ENCODE measurements at places on chromosomes 6 and 20.
A peak's percentile ranks its signal among the peaks of the same experiment; 100 is the strongest.

GRCh38 chr6:56953597-56954402, 1.1 kb upstream of the BEND6 start:
- H3K36me3 ChIP-seq = no peaks in the 10 kb centered on the region
- H3K27me3 ChIP-seq = peaks cover 14% of the 10 kb centered on the region
- DNase-seq = no peak
- no peak overlapping the region for H3K27ac ChIP-seq

GRCh38 chr6:130128326-130128725, 94.4 kb downstream of the SAMD3 start:
- H3K27me3 ChIP-seq = no peaks in the 10 kb centered on the region
- DNase-seq = no peak
- no peak overlapping the region for H3K4me3 ChIP-seq
- H3K27ac ChIP-seq = no peak overlapping the region
- H3K4me1 ChIP-seq = no peaks in the 10 kb centered on the region

GRCh38 chr6:143912671-143913070, 48.4 kb downstream of the ZC2HC1B start:
- no peak overlapping the region for H3K4me3 ChIP-seq
- no peaks in the 10 kb centered on the region for H3K4me1 ChIP-seq
- no peak for DNase-seq
- H3K27me3 ChIP-seq = no peaks in the 10 kb centered on the region
- H3K27ac ChIP-seq = no peak overlapping the region

- H3K27ac ChIP-seq = no peak overlapping the region
- peaks cover 11% of the 10 kb centered on the region for H3K4me1 ChIP-seq
- no peaks in the 10 kb centered on the region for H3K36me3 ChIP-seq
- DNase-seq = peak; percentile 86
Measured at GRCh38 chr20:4112481-4113421, 97.4 kb upstream of the RNF24 start.

- DNase-seq = no peak
- H3K27ac ChIP-seq = peak overlapping the region; percentile 29
- no peak overlapping the region for H3K4me3 ChIP-seq
- no peaks in the 10 kb centered on the region for H3K27me3 ChIP-seq
- H3K36me3 ChIP-seq = peaks cover 21% of the 10 kb centered on the region
Measured at GRCh38 chr20:24952376-24953208, 3.5 kb downstream of the CST7 start.

DNA sequence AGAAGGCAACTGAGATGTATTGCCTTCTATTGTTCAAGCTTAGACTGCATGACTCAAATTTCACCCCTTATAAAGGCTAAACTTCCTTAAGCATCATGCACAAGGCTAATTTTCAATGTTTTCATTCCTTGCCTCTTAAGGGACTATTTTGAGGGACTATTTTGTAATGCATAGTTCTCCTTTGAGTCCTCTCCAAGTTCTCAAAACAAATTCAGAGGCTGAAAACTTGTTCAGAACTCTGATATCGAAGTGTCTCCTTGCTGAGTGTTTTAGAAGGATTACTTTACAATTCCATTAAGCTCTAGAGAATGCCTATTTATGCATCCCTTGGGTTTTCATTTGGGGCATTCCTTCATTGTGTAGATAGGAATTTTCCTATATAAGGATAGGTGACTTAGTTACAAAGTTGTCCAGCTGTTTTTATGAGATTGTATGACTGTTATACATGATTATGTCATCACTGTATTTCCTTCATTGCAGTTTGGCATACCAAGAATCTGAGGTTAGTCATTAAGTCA, 41.7 kb downstream of the COL19A1 start:
- no peaks in the 10 kb centered on the region for H3K27me3 ChIP-seq
- DNase-seq = no peak
- H3K4me3 ChIP-seq = no peak overlapping the region
- no peaks in the 10 kb centered on the region for H3K4me1 ChIP-seq
- H3K27ac ChIP-seq = peak overlapping the region; percentile 47

DNA sequence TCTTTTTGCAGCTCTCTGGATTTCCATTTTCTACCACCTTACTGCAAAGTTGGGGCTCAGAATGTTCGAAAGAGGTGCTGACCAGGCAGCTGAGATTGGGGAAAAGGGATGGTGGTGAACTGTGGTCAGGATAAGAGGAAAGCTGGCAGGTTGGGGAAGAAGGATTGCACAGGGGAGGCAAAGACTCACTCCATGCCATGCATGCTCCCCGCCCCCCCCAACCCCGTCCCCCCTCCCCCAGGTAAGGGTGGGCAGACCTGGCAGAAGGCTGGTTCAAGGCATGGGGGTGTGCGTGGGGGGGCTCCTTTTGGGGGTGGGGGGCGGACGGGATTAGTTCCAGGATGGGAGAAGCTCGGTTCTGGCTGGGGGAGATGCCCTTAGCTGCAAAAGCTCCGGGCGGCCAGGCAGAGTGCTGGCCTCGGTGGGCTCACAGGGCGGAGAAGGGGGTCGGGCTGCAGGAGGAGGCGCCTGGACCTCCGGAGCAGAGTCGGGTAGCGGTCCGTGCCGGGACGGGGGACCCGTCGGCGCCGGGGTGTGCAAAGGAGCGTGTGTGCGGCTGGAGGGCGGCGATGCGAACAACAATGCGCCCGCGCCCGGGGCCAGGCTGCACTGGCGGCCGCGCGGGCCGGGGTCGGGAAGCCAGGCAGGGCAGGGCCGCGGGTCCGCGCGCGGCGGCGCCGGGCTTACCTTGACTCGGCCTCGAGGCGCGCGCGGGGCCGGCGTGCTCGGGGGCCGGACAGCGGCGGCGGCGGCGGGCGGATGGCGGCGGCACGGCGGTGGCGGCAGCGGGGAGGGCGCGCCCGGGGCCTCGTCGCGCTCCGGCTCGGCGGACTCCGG, 880 bp downstream of the ADNP start:
- H3K4me1 ChIP-seq = peaks cover 53% of the 10 kb centered on the region
- no peaks in the 10 kb centered on the region for H3K27me3 ChIP-seq
- H3K27ac ChIP-seq = peak overlapping the region; percentile 99
- H3K36me3 ChIP-seq = peaks cover 31% of the 10 kb centered on the region
- DNase-seq = peak; percentile 29
- H3K4me3 ChIP-seq = peak overlapping the region; percentile 82

- H3K36me3 ChIP-seq = peaks cover 7% of the 10 kb centered on the region
- no peaks in the 10 kb centered on the region for H3K27me3 ChIP-seq
- DNase-seq = no peak
- no peak overlapping the region for H3K4me3 ChIP-seq
- no peak overlapping the region for H3K27ac ChIP-seq
Measured at GRCh38 chr20:45402946-45403345, 5.1 kb upstream of the DBNDD2 start.

- H3K4me3 ChIP-seq = no peak overlapping the region
- no peak for DNase-seq
- no peaks in the 10 kb centered on the region for H3K27me3 ChIP-seq
- H3K27ac ChIP-seq = no peak overlapping the region
- H3K4me1 ChIP-seq = no peaks in the 10 kb centered on the region
Measured at GRCh38 chr6:71452697-71453370, 164.2 kb downstream of the OGFRL1 start.

GRCh38 chr6:47360388-47360787, 50.7 kb upstream of the TNFRSF21 start:
- no peak for DNase-seq
- H3K27ac ChIP-seq = no peak overlapping the region
- no peaks in the 10 kb centered on the region for H3K27me3 ChIP-seq
- no peaks in the 10 kb centered on the region for H3K36me3 ChIP-seq

GRCh38 chr6:91268941-91269340, 682.1 kb upstream of the MAP3K7 start:
- no peak overlapping the region for H3K27ac ChIP-seq
- no peak for DNase-seq
- H3K4me3 ChIP-seq = no peak overlapping the region
- no peaks in the 10 kb centered on the region for H3K4me1 ChIP-seq
- H3K27me3 ChIP-seq = no peaks in the 10 kb centered on the region

GRCh38 chr6:89132057-89132456, 13.8 kb upstream of the PM20D2 start:
- H3K27ac ChIP-seq = no peak overlapping the region
- DNase-seq = no peak
- no peak overlapping the region for H3K4me3 ChIP-seq
- H3K27me3 ChIP-seq = no peaks in the 10 kb centered on the region
- no peaks in the 10 kb centered on the region for H3K4me1 ChIP-seq
- H3K36me3 ChIP-seq = no peaks in the 10 kb centered on the region

- no peak overlapping the region for H3K27ac ChIP-seq
- DNase-seq = no peak
- H3K4me1 ChIP-seq = no peaks in the 10 kb centered on the region
- no peaks in the 10 kb centered on the region for H3K27me3 ChIP-seq
Measured at GRCh38 chr6:109296971-109297372, 85.3 kb downstream of the CD164 start.
